ENCODE measurements at places on chromosomes 11 and 22.

- no peak for DNase-seq
Observed at GRCh38 chr11:46489656-46490560, 98.3 kb upstream of the CHRM4 start.

- no peak for DNase-seq
Observed at GRCh38 chr22:36671404-36671803, 32.1 kb downstream of the CACNG2 start.

- DNase-seq, result no peak
Observed at GRCh38 chr11:17609291-17610084, 62.4 kb downstream of the OTOG start.

DNA sequence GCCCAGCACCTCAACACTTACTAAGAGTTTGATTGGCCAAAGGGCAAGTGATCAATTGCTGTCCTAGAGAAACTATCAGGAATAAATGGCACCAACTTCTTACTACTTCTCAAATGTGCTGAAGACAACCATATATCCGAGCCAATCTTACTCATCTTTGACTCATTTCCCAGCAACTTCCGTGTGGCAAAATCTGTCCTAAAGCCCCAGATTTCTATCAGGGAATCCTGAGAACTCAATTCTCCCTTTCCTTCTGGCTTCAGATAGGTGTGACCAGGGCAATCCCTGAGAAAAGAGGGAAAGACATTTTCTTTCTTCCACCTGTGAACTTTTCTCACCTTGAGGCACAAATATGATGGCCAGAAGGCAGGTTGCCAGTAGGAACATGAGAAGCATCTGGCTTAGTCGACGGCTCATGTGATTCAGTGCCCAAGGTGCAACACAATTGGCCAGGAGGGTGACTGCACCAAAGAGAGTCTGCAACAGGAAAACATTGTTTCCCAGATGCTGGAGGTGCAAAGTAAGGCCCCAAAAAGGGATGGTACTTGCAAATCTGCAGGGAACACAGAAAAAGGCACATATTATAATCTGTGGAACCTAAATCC, 21.8 kb upstream of the SLC22A24 start:
- no peak for DNase-seq

DNA sequence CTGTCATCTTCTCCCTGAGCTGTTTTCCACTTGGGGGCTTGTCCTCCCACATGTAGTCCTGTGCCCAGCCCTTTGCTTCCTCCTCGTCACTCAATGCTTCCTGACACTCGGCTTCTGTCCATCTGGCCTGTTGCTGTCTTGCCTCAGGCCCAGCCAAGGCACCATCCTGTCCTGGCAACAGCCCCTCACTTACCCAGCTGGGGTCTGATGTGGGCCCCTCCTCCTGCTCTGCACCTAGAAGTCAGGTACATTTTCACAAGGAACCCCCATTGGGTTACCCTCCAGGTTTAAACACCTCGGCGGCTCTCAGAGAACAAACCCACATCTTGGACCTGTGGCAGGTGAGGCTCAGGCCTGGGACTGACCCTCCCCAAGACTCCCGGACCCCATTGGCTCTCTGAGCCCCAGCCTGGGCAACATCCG, 784.8 kb downstream of the TBC1D22A start:
- no peak for DNase-seq

DNA sequence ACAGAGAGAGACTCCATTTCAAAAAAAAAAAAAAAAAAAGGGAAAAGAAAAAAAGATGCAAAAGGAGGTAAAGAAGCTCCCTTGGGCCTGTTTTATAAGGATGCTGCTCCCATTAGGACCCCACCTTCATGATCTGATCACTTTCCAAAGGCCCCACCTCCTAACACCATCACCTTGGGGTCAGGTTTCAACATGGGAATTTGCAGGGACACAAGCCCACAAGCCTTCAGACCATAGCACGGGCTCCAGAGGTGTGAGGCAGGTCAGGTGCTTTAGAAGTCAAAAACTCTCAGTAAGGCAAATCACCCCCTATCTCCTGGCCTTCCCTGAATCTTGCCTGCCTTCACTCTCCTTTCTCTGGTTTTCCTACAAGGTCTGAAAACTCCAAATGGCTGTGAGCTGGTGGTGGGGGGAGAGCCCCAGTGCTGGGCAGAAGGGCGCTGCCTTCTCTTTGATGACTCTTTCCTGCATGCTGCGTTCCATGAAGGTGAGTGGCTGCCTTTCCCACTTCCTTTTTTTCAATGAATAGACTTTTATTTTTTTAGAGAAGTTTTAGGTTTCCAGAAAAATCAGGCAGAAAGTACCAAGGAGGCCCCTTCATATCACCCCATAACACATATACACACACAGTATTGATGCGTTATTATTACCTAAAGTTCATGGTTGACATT, 13.2 kb downstream of the ASPHD2 start:
- no peak for DNase-seq

- no peak for DNase-seq
Observed at GRCh38 chr11:488062-488461, 19.0 kb downstream of the RNH1 start.

- no peak for DNase-seq
Observed at GRCh38 chr11:35313066-35313759, 106.1 kb downstream of the SLC1A2 start.

- peak; percentile 11 for DNase-seq
Observed at GRCh38 chr11:120400564-120401364, 64.6 kb downstream of the ARHGEF12 start.

GRCh38 chr11:824292-824880, 3.3 kb upstream of the CRACR2B start:
- no peak for DNase-seq

- DNase-seq, result no peak
Observed at GRCh38 chr22:35498026-35498800, 42.4 kb upstream of the RASD2 start.

DNA sequence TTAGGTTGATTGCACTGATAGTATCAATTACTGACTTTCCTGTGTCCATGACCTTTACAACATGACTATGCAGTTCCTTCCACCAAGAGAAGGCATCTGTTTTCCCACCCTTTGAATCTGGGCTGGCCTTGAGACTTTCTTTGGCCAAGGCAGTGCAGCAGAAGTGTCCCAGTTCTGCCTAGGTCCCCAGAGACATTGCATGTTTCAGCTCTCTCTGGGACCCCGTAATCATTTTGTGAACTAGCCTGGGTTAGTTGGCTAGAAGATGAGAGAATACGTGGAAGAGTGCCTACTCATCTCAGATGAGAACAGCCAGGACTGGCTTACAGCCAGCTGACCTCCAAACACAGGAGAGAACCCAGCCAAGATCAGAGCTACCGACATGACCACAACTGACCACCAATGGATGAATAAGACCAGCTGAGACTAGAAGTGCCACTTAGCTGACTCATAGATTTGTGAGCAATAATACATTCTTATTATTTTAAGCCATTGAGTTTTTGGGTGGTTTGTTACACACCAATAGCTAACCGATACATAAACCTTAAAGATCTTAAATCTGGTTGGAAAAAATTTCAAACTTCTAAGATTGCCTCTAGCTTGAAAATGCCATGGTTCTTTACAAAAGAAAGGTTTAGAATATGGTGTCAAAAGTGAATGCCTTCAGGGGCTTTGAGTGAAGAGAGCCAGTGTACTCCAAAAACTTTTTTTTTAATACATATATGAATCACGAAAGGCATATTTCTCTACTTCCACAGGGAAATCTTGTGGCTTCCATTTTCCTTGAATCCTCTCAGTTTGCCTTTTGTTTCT, 145.2 kb downstream of the FBXO7 start:
- DNase-seq, result no peak

GRCh38 chr22:47433627-47434026, 671.2 kb downstream of the TBC1D22A start:
- no peak for DNase-seq

GRCh38 chr22:35761037-35761436, 43.4 kb downstream of the APOL5 start:
- DNase-seq, result no peak

DNA sequence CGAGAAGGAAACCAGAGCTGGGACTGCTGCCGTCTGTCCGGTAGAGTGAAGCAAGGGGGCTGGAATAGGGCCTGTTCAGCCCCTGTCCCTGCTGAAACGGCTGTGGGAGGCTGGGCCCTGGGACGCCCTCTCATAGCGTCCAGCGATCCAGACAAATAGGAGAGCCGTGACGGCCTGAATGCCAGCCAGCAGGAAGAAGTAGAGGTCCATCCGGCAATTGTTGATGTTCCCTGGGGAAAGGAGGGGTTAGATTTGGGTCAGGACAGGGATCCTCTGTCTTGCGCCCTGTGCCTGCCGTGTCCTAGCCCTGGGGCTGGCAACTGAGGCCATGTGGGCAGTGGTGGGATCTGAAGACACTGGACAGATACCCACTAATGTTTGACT, 12.9 kb downstream of the TMEM132A start:
- no peak for DNase-seq

DNA sequence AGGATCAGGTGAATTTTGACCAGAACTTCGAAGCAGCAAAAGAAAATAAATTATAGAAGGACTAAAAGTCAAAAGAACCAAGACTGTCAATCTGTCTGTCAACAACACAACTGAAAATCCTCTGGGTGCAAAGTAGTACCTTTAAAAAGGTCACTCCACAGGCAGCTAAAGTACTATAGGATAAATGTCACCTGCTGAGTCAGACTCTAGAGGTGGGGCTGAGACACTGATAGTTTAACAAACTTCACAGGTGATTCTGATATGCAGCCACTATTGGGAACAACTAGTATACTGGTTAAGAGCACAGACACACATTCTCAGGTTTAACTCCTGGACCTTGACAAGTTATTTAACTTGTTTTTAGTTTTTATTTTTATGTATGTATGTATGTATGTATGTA, 107.3 kb downstream of the FCHSD2 start:
- no peak for DNase-seq

- no peak for DNase-seq
Observed at GRCh38 chr11:118201966-118202365, 22.8 kb downstream of the JAML start.

All from NCI-H1417 treated with DMSO at 0.1 percent for 48 hours (cell line).